Left renal cortex interstitium (tissue), 4 donors: ENCODE measurements at places on chromosomes 6 and 20. TPM values are rescaled to one million over a fixed set of nuclear protein-coding genes. Genes with fewer than 3 reads are reported as not detected.

Gene AKAP12
- polyA plus RNA-seq, result 183 TPM

GRCh38 chr6:94623586-94623985, 953.7 kb upstream of the MANEA start:
- DNase-seq, result no peak

Gene SLC26A8
- 0.68 TPM for polyA plus RNA-seq

DNA sequence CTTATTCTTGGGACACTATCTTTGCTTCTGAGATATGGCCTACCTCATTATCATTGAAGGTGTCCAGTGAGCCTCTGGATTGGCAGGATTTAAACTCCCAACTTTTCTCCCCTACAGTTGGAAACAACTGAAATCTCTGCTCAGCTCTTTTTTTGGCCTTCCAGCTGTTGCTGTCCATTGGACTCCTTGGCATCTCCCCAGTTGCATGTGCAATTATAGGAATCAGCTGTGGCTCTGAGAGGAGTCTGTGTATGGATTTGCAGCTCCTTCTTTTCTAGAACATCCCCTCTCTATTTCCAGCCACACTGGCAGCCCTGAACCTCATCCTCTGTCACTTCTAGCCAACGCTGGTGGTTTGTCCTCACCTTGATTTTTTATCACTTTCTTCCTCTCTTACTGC, 21.2 kb downstream of the RAB22A start:
- DNase-seq, result no peak

Gene ASIP
- 0.30 TPM for polyA plus RNA-seq
